CD8-positive, alpha-beta memory T cell (primary cell): ENCODE measurements at places on chromosomes 11 and 22.
A peak's percentile ranks its signal among the peaks of the same experiment; 100 is the strongest.

GRCh38 chr11:4203603-4204360 is 109.2 kb downstream of the RRM1 start:
- no peaks in the 10 kb centered on the region for H3K36me3 ChIP-seq
- H3K4me3 ChIP-seq = no peak overlapping the region
- no peak overlapping the region for H3K27ac ChIP-seq
- no peak for DNase-seq

- H3K36me3 ChIP-seq = no peaks in the 10 kb centered on the region
- no peak overlapping the region for H3K27ac ChIP-seq
- no peaks in the 10 kb centered on the region for H3K4me1 ChIP-seq
- no peak overlapping the region for H3K4me3 ChIP-seq
- H3K27me3 ChIP-seq = no peaks in the 10 kb centered on the region
Observed at GRCh38 chr11:9803685-9804418, 140.0 kb downstream of the SWAP70 start.

DNA sequence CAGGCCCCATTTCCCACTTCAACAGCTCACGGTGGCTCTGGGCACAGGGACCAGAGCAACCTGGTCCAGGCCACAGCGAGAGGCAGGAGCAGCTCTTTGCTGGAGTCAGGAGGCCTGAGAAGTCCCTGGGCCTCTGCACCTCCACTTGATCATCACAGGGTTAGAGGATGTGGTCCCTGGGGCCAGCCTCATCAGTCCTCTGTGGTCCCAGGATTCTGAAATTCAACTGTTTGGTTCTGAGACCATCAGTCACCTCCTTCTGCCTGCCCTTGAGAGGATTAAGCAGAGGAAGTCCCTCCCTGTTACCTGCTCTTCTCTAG is 24.9 kb upstream of the CBX7 start:
- H3K4me1 ChIP-seq = peaks cover 48% of the 10 kb centered on the region
- no peak for DNase-seq
- no peaks in the 10 kb centered on the region for H3K36me3 ChIP-seq
- no peaks in the 10 kb centered on the region for H3K27me3 ChIP-seq
- H3K27ac ChIP-seq = no peak overlapping the region

DNA sequence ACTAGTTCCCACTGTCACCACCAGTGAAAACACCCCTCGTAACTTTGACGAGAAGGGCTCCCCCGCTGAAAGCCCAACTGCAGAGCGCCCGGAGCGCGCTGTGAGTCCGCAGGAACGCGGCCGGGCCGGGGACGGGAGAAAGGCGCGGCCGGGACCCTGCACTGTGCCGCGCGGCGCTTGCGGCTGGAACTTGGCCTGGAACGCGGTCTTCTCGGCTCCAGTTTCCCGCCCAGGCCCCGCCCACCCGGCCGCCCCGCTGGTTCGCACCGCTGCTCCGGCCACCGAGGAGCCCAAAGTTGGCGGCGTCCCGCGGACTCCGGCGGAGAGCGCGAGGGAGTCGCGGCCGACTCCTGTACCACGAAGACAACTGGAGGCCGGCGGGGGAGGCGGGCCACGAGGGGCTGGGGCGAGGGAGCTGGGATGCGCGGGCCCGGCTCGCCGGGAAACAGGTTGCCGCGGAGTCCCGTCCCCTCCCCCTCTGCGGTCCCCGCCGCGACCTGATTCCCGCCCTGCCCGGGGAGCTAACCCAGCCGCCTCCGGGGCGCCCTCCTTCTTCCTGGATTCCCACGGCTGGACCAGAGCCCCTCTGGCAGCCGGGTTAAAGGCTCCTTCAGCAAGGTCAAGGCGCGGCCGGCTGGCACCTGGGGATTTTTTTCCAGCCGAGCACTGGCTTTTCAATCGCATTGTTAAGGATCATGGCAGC is 3.4 kb downstream of the TENM4 start:
- no peak overlapping the region for H3K4me3 ChIP-seq
- no peaks in the 10 kb centered on the region for H3K36me3 ChIP-seq
- peaks cover 15% of the 10 kb centered on the region for H3K27me3 ChIP-seq
- no peak overlapping the region for H3K27ac ChIP-seq
- H3K4me1 ChIP-seq = no peaks in the 10 kb centered on the region

GRCh38 chr11:62601122-62601371 is 618 bp downstream of the MTA2 start:
- peak overlapping the region; percentile 86 for H3K27ac ChIP-seq
- no peaks in the 10 kb centered on the region for H3K27me3 ChIP-seq
- peak overlapping the region; percentile 89 for H3K4me3 ChIP-seq
- DNase-seq = peak; percentile 42
- peaks cover 29% of the 10 kb centered on the region for H3K4me1 ChIP-seq

GRCh38 chr11:93160808-93161207 is 37.0 kb downstream of the SLC36A4 start:
- no peaks in the 10 kb centered on the region for H3K4me1 ChIP-seq
- H3K27ac ChIP-seq = no peak overlapping the region
- no peak overlapping the region for H3K4me3 ChIP-seq
- H3K36me3 ChIP-seq = no peaks in the 10 kb centered on the region
- no peak for DNase-seq
- no peaks in the 10 kb centered on the region for H3K27me3 ChIP-seq

GRCh38 chr11:31768749-31769640 is 42.1 kb downstream of the PAX6 start:
- H3K4me3 ChIP-seq = no peak overlapping the region
- H3K27me3 ChIP-seq = no peaks in the 10 kb centered on the region
- no peaks in the 10 kb centered on the region for H3K4me1 ChIP-seq
- no peak overlapping the region for H3K27ac ChIP-seq
- no peak for DNase-seq

- H3K36me3 ChIP-seq = no peaks in the 10 kb centered on the region
- no peaks in the 10 kb centered on the region for H3K27me3 ChIP-seq
- no peak overlapping the region for H3K4me3 ChIP-seq
- DNase-seq = no peak
Observed at GRCh38 chr11:114162719-114163123, 103.2 kb downstream of the ZBTB16 start.

DNA sequence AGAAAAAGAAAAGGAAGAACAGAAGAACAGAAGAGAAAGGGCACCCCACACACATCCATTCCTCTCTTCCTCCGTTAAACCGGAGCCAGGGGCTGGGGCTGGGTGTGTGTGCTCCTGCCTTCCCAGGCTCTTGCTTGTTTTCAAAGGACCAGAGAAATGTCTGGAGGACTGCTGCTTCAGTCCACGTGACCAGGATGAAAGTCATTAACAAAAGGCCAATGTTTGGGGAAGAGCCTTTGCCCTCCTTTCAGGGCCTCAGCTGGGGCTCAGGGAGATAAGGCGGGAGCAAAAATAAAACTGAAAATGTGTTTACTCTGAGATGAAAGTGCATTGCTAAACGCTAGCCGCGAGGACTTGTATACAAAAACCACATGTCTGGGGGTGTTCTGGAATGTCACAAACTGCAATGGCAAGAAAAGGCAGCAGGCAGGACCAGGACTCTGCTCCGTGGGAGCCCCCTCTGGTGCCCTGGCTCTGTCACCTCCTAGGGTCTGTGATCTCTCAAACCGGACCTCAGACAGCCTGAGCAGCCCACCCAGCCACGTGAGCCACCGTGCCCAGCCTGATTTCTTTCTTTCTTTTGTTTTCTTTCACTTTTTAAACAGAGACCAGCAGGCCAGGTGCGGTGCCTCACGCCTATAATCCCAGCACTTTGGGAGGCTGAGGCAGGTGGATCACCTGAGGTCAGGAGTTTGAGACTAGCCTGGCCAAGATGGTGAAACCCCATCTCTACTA is 31.6 kb upstream of the MYH9 start:
- H3K27me3 ChIP-seq = no peaks in the 10 kb centered on the region
- H3K27ac ChIP-seq = no peak overlapping the region
- peaks cover 8% of the 10 kb centered on the region for H3K4me1 ChIP-seq
- H3K36me3 ChIP-seq = no peaks in the 10 kb centered on the region
- no peak for DNase-seq
- H3K4me3 ChIP-seq = no peak overlapping the region

DNA sequence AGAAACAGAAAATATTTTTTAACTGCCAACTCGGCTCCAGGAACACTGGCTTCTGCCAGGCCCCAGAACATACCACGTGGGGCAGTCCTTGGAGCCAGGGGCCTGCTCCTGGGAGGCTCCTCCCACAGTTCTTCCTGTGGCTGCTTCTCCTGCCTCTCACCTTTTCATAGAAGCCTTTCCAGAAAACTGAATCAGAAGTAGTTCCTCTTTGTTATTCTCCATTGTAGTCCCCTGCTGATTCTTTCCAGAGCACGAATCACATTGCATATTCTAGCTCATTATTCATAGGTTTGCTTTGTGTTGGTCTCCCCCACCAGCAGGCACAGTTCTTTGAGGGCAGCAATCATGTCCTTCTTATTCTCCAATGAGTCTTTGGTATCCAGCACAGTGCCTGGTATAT is 106.0 kb downstream of the EFCAB6 start:
- no peaks in the 10 kb centered on the region for H3K4me1 ChIP-seq
- no peaks in the 10 kb centered on the region for H3K27me3 ChIP-seq
- no peak overlapping the region for H3K27ac ChIP-seq
- H3K4me3 ChIP-seq = no peak overlapping the region
- H3K36me3 ChIP-seq = no peaks in the 10 kb centered on the region

GRCh38 chr22:48474881-48475280 is 1352.8 kb downstream of the BRD1 start:
- H3K27ac ChIP-seq = no peak overlapping the region
- DNase-seq = no peak
- no peak overlapping the region for H3K4me3 ChIP-seq
- H3K4me1 ChIP-seq = no peaks in the 10 kb centered on the region
- no peaks in the 10 kb centered on the region for H3K36me3 ChIP-seq

GRCh38 chr11:102499151-102499550 is 31.4 kb downstream of the MMP7 start:
- no peaks in the 10 kb centered on the region for H3K36me3 ChIP-seq
- no peak overlapping the region for H3K27ac ChIP-seq
- no peak for DNase-seq

DNA sequence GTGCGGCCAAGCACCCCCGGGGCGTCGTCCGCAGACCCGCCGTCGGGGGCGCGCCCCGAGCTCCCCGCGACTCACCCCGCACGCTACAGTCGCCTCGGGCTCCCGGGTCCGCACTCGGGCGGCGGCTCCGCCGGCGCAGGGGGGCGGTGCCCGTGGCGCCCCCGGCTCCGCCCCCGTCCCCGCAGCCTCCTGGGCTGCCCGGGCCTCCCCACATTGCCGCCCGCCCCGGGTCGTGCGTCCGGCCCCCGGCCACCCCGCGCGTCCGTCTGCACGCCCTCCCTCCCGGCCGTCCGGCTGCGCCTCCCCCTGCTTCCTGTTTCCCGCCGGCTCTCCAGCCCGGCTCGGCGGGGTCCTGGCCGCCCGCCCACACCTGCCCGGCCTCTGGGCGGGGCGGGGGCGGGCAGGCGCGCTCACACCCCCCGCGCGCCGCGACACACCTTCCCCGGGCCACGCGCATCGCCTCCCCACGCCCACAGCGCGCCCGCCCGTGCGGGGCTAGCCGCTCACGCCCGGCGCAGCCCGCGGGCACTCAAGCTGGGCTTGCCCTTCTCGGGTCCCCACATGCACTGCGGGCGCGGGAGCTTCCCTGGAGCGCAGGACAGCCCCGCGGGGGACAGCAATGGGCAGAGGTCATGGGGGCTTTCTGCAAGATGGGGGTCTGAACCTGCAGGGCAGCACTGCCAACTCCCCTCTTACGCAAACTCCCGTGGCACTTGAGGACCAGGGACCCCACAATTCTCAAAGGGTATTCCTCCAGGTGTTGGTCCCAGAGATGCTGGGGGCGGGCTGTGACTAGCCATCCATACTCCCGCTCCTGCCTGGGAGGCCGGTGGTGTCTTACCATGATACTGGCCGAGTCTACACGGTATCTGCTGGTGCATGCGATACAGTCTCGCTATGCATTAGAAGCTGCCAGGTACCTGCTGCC is at the start of gene CARD10:
CARD10 (minus strand) TSS at position 148 of the 928 bp plus-strand sequence. CDS start 215 bp downstream, outside the sequence.
- H3K27me3 ChIP-seq = peaks cover 15% of the 10 kb centered on the region
- no peaks in the 10 kb centered on the region for H3K36me3 ChIP-seq
- no peak for DNase-seq
- H3K27ac ChIP-seq = no peak within 1 kb of the TSS
- peak within 1 kb of the TSS; percentile 28 for H3K4me3 ChIP-seq

DNA sequence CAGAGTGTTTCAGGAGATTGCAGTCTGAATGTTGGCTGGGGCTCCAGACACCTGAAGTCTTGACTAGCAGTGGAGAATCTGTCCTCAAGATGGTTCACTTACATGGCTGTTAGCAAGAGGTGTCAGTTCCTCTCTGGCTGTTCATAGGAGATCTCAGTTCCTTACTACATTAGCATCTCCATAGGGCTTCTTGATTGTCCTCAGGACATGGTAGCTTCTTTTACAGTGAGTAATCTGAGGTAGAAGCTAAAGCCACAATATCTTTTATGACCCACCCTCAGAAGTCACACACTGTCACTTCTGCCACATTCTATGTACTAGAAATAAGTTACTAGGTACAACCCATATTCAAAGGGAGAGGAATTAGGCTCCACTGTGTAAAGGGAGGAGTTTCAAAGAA is 10.5 kb upstream of the PATL1 start:
- no peaks in the 10 kb centered on the region for H3K36me3 ChIP-seq
- peaks cover 4% of the 10 kb centered on the region for H3K27me3 ChIP-seq
- no peak overlapping the region for H3K4me3 ChIP-seq
- H3K27ac ChIP-seq = no peak overlapping the region
- H3K4me1 ChIP-seq = no peaks in the 10 kb centered on the region

DNA sequence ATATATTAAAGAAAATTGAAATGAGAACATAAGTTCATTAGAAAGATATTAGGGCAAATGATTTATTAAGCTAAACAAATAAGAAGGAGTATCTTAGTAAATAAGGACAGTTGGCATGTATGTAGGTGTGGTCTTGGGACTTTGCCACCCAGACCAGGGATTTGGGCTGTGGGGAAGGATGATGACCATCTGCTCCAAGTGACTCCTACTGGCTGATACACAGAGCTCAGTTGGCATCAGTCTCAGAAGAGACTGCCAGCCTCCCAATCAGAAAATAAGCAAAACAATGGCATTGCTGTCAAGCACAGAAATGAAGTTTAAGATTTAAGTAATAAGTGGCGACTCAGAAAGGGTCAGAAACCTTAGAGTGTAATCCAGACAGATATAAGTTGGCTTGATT is 49.5 kb downstream of the PAX6 start:
- H3K36me3 ChIP-seq = no peaks in the 10 kb centered on the region
- no peaks in the 10 kb centered on the region for H3K27me3 ChIP-seq
- H3K27ac ChIP-seq = no peak overlapping the region
- DNase-seq = no peak
- no peak overlapping the region for H3K4me3 ChIP-seq

GRCh38 chr11:80365076-80365725 is 924.4 kb upstream of the TENM4 start:
- no peaks in the 10 kb centered on the region for H3K36me3 ChIP-seq
- H3K4me3 ChIP-seq = no peak overlapping the region
- no peak for DNase-seq
- H3K27ac ChIP-seq = no peak overlapping the region
